B cell (primary cell): ENCODE measurements at places on chromosomes 6 and 20.

DNA sequence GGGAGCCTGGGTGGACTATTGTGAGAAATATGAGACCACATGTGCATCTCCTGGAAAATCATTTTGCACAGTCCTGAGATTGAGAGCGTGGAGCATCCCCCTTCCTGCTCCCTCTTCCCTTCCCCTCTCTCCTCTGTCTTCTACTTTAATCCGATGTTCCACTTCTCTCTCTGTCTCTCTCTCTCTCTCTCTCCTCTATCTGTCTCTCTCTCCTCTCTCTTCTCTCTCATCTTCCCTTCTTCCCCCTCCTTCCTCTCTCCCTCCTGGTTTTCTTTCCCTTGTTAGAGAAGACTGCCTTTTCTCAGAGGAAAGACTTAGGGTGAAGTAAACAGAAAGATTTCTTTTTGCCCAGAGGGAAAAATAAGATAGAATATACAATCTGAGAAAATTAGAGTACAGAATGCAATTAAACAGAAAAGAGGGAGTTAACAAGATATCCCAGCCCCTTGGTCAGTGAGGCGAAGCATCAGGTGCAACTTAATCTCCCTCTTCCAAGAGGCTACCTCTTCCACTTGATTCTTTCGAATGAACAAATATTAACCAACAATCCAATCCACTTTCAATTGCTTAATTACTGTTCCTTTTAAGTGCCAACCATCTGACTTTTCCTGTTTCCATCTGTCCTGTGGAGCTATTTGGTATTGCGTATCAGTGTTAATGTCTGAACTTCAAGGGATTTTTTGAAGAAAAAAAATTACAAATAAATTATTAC lies 14.6 kb downstream of the KHDC1 start:
- DNase-seq: no peak

DNA sequence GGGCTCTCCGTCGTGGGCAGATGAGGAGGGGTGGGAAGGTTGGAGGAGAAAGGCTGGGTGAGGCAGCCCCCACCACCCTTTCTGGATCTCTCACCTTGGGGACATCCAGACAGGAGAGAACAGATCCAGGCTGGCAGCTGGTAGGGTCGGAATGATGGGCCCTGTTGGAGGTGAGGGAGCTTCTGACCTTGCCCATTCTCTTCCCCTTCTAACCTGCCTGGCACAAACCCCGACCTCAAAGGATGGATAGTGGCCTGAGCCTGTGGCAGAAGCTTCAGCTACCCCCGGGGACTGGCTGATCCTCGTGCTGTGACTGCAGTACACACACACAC lies 6.0 kb upstream of the NPBWR2 start:
- DNase-seq: no peak

GRCh38 chr6:84371681-84372080 lies 144.2 kb upstream of the CEP162 start:
- DNase-seq: no peak

GRCh38 chr6:147216915-147217314 lies 12.7 kb downstream of the STXBP5 start:
- DNase-seq: no peak

- DNase-seq: no peak
Measured at GRCh38 chr6:166726201-166726600, 99.2 kb upstream of the RPS6KA2 start.

- no peak for DNase-seq
Measured at GRCh38 chr6:39266375-39266774, 37.1 kb upstream of the KCNK5 start.

- DNase-seq: no peak
Measured at GRCh38 chr6:166777096-166777630, 150.1 kb upstream of the RPS6KA2 start.

DNA sequence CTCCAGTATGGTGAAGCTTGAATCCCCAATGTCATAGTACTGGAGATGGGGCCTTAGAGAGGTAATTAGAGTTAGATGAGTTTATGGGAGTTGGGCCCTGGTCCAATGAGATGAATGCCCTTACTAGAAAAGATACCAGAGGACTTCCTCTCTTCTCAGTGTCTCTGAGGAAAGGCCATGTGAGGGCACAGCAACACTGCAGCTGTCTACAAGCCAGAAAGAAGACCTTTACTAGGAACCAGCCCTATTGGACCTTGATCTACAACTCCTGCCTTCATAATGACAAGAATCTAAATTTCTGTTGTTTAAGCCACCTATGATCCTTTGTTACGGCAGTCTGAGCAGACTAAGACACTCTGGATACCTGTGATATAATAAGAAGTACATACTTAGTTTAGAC lies 31.4 kb upstream of the AKAP7 start:
- DNase-seq: no peak

DNA sequence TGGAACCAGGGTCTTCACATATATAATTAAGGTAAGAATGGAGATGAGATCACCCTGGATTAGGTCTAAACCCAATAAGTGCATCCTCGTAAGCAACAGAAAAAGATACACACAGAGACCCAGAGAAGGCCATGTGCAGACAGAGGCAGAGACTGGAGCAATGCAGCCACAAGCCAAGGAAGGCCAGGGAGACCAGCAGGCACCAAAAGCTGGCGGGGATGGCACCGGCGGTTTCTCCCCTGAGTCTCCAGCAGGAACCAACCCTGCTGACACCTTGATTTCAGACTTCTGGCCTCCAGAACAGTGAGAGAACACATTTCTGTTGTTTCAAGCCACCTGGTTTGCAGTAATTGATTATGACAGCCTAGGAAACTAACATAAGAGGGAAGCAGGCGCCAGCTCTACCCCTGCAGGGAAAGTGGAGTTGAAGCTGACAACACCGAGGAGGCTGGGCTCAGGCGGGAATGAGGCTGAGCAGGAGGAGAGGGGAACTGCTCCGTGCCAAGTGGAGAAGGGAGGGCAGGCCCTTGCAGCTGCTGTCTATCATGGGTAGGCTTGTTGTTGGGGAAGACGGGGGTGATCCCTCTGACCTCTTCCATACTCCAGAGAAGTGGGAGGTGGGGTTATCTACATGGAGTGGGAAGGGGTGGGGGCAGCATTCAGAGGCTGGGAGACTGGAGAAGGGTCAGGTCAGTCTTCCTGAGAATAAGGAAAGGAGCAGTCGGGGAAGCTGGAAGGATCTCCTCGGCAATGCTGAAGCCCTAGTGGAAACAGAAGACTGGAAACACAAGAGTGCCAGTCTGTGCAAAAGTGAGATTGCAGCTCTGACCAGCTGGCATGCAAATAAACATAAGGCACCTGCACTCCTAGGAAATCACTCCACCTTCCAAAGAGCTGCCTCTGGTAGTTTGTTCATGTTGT lies 72.7 kb downstream of the NFATC2 start:
- DNase-seq: no peak

GRCh38 chr6:106858653-106859092 lies 115.9 kb downstream of the CD24 start:
- DNase-seq: no peak

DNA sequence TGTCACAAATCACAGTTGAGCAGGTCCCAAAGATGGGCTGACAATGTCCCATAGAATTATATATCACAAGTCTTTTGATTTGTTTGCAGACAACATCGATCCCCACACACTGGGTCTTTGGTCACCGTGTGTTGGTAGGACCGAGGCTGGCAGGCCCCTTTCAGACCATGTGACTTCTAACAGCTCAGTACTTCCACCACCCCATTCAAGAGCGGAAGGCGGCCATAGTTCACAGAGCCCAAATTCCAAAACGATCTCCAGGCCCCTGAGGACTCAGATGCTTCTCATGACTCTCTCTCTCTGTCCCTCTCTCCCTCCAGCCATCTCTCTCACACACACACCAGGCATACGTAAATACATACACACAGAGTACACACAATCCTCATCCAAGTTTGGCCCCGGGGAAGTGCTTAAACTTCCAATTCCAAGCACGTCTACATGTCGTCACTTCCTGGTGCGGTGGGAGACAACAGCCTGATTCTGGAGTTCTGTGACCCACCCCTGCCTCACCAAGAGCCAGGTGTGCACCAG lies 155.9 kb upstream of the INSM1 start:
- no peak for DNase-seq

GRCh38 chr6:136592930-136593673 lies 42.9 kb upstream of the MAP7 start:
- DNase-seq: no peak

DNA sequence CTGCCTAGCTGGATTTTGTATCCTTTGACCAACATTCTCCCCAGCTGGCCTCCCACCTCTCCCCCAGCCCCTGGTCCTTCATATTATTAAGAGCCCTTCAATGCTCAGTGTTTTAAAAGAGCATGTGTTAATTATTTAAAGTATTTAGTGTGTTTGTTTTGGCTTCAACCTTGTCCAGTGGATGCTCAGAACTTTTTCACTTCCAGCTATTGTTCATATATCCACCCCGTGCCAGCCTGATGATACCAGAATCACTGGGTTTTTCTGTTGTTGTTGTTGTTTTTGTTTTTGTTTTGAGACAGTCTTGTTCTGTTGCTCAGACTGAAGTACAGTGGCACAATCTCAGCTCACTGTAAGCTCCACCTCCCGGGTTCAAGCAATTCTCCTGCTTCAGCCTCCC lies 30.4 kb upstream of the SNX9 start:
- no peak for DNase-seq

DNA sequence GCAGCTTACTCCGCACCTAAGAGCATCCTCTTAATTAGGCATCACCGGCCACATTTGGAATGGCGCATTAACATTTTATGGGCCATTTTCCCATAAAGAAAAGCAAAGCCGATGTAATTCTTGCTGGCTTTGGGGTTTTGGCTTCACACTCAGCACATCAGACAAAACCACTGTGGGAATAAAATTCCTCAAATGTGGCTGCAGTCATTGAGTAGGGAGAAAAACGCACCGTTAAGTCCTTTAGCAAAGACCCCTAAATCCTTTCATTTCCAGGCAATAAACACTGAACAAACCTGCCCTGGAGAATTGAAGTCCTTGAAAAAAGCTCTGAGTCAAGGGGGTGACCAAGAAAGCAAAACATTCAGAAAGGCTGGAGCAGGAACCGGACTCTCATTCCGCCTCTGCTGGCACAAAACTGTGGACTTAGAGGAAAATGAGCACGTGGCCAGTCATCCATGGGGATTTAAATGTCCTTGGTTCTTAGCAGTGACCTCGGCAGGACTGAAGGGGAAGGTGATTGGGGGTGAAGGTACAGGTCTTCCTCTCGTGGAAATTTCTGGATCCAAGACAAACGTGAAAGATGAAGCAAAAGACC lies 102.9 kb downstream of the CDH4 start:
- DNase-seq: no peak

GRCh38 chr6:153334121-153334520 lies 203.0 kb upstream of the RGS17 start:
- DNase-seq: no peak

- DNase-seq: no peak
Measured at GRCh38 chr6:89574910-89575561, 63.5 kb downstream of the LYRM2 start.

- no peak for DNase-seq
Measured at GRCh38 chr20:44848254-44849015, 37.1 kb upstream of the YWHAB start.

- DNase-seq: no peak
Measured at GRCh38 chr6:22231616-22232015, 65.2 kb downstream of the PRL start.

DNA sequence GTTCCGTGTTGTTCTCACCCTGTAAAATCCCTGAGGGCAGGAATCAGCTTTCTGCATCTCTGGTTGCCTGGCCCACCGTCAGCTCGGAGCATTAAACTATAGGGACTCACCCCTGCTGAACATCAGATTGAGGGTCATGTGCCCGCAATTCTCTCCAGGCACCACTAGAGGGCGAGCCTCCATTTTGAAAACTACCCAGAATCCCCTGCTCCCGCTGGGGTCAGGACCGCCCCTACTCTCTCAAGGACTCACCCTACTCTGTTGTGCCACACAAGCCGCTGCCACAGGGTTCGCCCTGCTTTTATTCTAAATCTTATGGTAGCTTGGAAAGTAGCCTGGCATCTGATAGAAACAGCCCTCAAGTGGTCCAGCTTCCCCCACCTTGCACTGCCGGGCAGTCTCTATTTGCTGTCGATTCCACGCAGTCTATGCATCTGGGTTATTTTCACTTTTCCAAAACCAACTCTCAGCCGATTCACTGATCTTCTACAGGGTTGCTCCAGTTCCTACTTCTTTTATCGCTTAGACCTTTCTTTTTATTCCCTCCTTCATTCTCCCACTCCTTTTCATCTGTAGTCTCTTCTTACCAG lies 244.1 kb upstream of the QKI start:
- DNase-seq: peak; percentile 34

- no peak for DNase-seq
Measured at GRCh38 chr6:154157706-154158105, 118.7 kb downstream of the OPRM1 start.
